Iris pigment epithelial cell (primary cell): ENCODE measurements at places on chromosomes 6 and 20.

- DNase-seq = no peak
Measured at GRCh38 chr6:116278854-116279231, 887 bp downstream of the TSPYL1 start.

DNA sequence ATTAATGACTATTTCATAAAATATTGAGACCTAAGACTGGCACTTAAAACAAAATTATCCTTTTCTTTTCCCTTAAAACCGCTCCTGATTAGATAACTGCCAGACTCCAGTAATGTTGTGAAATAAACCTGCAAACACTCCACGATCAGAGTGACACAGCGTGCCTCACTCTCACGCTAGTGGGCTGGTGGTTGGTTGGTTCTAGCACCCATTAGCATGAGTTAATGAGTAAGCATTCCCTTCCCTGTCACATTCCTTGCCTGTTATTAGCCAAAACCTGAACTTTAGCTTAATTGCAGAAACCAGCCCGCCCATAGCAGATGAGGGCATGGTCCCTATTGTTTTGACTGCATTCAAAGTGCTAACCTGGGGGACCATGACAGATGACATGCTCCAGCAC is 193.4 kb downstream of the CD83 start:
- no peak for DNase-seq

- no peak for DNase-seq
Measured at GRCh38 chr20:52738081-52738480, 234.1 kb upstream of the TSHZ2 start.

DNA sequence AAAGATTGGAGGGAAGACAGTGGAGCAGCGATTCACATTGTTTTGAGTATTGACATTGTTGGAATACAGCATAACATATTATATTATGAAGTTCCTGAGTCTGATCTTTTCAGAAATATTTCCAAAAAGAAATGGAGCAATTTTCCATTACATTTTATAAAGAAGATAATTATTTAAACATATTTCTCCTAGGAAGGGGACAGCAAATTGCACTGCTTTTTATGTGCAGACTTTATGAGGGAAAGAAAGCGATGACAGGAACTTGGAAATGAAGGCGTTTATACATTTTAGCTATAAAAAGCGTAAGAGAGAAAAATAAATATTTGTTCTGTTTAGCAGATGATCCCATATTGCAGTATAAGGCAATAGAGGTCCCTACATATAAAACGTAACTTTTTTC is 117.0 kb upstream of the EDN1 start:
- no peak for DNase-seq

DNA sequence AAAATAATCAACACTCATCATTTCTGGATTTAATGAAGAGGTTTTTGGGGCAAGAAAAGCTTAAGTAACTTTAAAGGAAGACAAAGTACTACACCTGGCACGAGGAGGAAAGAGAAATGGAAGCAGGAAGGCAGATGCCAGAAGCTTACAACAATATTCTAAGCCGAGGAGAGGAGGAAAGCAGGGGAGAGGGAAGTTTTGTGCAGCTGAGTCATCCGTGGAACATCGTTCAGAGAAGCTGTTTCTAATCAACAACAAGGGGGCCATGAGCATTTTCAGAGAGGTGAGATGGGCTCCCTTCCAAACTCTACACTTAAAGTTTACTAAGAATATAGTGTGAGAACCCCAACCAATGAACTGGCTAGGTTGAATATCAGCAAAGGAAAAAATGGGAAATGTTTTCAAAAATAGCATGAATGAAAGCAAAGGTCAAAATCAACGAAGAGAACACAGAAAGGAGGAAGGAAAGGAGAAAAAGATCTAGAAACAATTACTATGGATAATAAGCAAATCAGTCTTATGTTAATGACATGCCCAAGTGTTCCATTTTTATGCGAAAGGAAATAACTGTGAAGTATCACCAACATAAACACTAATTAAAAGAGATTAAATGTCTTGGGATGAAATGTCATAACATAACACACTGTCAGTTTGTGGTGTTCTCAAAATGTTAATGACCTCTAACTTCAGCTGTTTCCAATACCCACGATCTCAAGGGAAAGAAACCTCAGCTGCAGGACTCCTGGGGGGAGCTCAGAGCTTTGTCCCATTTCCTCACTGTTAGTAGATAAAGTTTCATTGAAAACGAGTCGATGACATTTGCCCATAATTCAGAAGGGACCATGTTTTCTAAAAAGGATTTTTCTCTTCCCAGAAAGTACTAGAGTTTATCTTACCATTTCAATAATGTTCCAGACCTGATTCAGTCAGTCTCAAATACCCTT is 203.4 kb upstream of the STXBP5 start:
- DNase-seq = peak; percentile 83

GRCh38 chr6:70764706-70765105 is 97.0 kb downstream of the SMAP1 start:
- DNase-seq = no peak

DNA sequence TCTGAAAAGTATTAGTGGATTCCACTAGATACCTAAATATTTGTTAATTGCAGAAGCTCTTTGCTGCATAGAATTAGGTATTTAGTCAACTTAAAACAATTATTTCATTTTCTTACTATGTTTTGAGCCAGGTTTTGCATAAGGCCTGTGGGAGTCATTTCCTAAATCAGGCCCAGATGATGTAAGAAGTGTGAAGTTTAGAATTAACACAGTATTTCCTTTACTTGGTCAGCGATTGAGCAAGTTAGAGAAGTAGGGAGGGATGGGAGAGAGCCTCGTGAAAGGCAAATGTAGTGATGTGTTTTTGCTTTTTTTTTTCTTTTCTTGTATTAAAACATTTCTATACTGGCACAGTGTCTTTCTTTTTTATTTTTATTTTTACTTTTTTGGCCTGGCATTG is 711.1 kb downstream of the HDGFL1 start:
- DNase-seq = no peak

DNA sequence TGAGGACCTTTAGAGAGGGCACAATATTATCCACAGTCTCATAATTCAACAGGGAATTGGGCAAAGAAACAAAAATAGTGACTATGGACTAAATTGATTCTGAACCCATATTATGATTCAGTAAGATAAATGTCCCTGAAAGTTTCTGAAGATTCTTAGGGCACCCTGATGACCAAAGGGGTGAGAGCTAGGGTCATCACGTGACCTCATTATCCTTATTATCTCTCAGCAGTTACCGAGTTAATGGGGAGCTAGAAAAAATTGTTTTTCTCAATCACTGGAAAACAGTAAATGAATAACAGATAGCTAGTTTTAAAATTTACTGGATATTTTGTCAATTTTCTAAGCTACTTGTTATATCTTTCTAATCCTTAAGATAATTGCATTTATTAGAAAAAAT is 639.5 kb downstream of the PRKN start:
- DNase-seq = no peak

GRCh38 chr20:41329435-41330342 is 10.9 kb upstream of the LPIN3 start:
- peak; percentile 98 for DNase-seq

DNA sequence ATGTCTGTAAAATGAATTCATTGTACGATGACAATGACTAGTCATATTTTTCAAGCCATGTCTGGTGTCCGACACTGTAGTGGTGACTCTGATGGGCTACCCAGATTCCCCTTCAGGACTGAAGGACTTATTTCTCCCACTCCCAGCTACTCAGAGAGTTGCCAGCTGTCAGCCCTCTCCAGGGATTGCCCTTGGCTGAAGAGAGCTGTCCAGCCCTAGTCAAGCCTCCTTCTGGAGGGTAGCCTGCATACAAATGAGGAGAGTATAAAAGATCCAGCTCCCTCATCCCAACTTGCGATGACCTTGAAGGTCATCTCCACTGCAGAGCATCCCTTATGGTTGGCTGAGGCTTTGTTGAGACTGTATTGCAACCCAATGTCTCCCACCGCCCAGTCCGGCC is 29.9 kb downstream of the JPH2 start:
- DNase-seq = no peak

- no peak for DNase-seq
Measured at GRCh38 chr6:38603496-38603895, 36.2 kb downstream of the BTBD9 start.

DNA sequence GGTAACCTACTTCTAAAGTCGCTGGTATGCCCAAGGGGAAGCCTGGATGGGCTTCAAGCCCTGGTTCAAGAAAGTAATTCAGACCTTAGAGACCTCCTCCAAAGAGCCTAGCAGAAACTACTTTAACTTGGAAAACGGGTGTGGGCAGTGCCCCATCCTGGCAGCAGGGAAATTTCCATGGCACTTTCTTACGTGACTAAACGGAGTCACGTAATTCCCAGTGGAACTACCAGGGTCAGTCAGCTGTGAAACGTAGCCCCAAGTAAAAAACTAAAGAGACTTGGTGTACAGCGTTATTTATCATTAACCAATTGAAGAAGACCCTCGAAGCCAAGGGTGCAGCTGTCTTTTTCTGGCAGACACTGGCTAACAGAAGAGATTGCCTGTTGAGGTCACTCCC is 114.0 kb downstream of the RCAN2 start:
- no peak for DNase-seq

- no peak for DNase-seq
Measured at GRCh38 chr6:22699151-22699550, 129.8 kb downstream of the HDGFL1 start.
